ENCODE measurements at places on chromosomes 1 and 21.

DNA sequence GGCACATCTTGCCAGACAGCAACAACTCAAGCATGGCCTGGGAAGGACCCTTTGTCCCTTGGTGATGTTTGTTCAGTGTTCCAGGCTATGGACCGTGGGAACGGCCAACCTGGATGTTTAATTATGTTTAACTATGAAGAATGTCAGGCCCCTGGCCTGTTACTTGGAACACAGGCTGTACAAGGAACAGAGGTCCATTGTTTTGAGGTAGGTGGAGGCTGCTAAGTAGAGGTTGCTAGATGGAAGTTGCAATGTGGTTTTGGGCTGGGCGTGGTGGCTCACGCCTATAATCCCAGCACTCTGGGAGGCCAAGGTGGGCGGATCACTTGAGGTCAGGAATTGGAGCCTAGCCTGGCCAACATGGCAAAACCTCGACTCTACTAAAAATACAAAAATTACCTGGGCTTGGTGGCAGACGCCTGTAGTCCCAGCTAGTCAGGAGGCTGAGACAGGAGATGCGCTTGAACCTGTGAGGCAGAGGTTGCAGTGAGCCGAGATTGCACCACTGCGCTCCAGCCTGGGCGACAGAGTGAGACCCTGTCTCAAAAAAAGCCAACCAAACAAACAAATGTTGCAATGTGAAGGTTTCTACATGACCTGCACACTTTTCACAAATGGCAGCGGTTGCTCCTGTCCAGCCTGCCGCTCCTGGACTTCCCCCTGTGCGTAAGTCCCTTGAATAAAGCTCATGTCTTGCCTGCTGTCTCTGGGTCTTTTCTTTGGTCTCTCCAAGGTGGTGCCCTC, 2.5 kb upstream of the LEFTY1 start:
- no peak for DNase-seq

DNA sequence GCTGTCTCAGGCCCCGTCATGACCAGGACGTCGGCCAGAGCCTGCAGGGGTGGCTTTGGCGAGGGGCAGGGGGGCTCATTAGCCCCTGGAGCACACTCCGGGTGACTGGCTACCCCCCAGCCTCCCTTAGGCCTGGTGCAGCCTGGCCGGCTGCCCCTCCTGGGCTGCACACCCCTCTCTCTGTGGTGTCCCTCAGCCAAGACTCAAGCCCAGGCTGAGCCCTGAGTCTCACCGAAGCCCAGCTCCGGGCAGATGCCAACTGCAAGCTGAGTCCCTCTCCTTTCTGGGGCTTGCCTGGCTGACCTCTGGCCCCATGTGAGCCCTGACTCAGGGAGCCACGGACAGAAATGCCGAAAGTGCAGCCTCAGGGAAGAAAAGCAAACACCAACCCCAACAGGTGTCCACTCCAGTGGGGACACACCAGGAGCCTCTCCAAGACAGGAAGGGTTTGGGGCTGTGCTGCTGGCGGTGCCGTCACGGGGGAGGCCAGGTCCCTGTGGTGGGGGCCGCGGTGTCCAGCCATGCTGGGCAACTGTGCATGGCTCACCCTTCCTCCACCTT, 5.3 kb upstream of the IBA57 start:
- DNase-seq, result no peak

DNA sequence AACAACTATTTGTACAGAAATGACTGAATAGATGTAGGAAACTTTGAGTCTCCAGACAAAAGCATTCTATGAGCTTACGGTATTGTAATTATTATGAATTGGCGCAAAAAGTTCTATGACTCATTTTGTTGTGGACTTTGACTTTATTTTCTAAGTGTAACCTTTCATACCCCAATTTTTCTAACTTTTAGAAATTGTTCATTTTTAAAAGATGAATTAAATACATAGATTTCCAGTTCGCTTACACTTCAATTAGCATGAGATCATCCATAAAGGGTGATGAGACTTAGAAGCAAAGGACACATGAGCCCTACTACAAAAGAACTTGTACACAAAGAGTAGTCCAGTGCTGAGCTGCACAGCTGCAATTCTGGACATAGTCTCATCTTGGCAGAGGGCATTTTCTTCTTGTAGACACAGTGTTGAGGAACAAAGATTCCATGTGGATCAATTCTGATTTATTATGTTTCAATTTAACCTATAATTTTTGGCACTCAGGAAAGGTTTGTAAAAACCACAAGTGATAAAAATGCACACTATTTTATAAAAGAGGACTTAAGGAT, 431.1 kb downstream of the LRRIQ3 start:
- no peak for DNase-seq

- DNase-seq, result no peak
These were observed 36.9 kb downstream of the FGGY start for GRCh38 chr1:59333626-59334277.

DNA sequence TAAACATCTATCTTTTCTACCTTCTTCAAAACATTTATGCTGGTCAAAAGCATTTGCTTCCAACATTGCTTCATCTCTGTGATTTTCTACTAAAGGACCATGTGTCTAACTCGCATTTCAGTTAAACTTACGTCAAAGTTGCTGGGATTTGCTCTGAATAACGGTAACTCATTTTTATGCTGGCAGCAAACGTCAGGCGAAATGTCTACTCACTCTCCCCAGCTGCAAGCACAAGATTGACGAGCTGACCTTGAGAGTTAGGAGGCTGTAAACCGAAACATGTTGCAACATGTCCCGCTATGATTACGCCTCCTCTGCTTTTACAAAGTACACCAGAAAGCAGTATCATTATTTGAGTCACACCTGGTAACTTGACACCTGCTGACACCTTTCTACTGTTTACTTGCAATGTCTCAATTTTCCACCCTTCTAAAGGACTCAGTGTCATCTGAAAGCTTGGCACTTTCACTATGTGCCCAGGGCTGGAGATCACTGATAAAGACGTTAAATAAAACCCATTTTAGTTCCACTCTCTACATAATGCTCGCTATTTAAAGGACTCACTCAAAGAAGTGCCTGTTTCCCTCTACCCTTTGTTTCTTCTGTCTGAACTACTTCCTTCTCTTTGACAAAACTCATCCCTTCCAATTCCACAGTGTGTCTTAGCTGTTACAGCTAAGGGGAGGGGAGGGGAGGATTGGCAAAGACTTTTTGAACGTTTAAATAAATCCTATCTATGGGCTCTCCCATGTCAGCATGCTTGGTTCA, 111.9 kb downstream of the PTPN14 start:
- no peak for DNase-seq

- DNase-seq, result no peak
These were observed 117.4 kb downstream of the DMRTA2 start for GRCh38 chr1:50305808-50306207.

DNA sequence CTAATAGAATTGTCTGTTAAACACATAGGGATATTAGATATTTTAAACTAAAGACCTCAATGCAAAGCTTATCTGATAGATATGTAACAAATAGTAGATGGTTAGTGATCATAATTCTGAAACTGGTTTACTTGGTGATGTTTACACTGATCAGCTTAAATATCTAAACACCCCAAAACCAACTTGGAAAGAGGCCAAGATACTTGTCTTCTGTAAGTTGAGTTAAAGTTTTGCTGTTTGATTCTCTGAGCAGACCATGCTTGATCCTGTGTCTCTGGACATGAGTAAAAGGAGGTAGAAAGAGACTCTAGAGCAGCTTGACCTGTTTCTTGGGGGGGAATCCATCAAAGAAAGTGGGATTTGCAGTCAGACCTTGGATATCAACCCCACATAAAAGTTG, 107.5 kb downstream of the NEK7 start:
- no peak for DNase-seq

- peak; percentile 63 for DNase-seq
These were observed 4.1 kb downstream of the AXDND1 start for GRCh38 chr1:179369751-179370341.

GRCh38 chr1:176786274-176786673, 323.3 kb downstream of the PAPPA2 start:
- DNase-seq, result no peak

DNA sequence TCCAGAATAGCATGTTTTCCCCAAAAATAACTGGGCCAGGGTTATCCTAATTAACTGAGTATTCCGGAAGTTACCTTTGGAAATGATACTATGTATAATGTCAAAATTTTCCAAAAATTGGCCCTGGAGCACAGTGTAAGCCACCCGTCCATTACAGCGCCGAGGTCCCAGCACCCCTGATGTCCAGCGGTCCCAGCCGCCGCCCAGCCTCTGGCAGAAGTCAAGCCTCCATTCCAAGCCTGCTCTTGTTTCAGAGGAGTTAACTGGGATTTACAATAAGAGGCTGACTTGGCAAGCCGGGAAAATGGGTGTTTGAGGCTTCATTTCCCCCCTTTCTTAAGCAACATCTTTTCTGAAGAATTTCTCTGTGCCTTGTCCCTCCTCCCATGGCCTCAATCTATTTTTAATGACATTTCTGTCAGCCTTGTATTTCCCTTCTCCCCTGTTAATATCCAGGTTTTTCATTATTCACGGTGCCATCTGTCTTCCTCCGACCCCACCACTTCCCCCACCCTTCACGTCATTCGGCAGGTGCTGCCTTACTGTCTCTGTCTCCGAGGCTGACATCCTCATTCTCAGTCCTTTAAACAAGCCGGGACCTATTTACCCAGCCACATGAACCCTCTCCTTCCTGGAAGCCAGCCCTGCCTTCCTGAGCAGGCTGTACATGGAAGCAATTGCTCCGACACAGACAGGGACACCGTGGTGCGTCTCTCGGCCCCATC, 490.9 kb downstream of the NPHP4 start:
- no peak for DNase-seq

- no peak for DNase-seq
These were observed 23.3 kb downstream of the KCNN3 start for GRCh38 chr1:154846565-154847442.

DNA sequence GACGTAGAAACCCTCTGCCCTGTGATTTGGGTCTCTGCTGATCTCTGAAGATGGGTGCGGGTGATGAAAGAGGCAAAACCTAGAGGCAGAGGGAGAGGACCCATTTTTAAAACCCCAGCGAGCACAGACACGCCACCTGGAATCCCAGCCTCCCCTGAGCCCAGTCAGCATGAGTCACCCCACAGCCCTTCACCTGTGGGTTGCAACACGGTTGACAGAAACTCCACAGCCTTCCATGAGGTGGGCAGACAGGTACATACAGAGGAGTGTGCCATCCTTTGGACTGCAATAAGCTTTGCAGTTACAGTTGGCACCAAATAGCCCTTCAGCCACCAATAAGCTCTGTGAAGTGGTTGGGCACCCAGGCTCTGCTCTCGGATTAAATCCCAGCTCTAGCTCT, 2.1 kb upstream of the GRHL3 start:
- DNase-seq, result no peak

- no peak for DNase-seq
These were observed 95.2 kb downstream of the TPTE start for GRCh38 chr21:10616535-10616934.

- DNase-seq, result no peak
These were observed 19.8 kb downstream of the SERINC2 start for GRCh38 chr1:31432592-31433395.

GRCh38 chr1:20194224-20194623, 7.9 kb upstream of the PLA2G2C start:
- DNase-seq, result no peak

DNA sequence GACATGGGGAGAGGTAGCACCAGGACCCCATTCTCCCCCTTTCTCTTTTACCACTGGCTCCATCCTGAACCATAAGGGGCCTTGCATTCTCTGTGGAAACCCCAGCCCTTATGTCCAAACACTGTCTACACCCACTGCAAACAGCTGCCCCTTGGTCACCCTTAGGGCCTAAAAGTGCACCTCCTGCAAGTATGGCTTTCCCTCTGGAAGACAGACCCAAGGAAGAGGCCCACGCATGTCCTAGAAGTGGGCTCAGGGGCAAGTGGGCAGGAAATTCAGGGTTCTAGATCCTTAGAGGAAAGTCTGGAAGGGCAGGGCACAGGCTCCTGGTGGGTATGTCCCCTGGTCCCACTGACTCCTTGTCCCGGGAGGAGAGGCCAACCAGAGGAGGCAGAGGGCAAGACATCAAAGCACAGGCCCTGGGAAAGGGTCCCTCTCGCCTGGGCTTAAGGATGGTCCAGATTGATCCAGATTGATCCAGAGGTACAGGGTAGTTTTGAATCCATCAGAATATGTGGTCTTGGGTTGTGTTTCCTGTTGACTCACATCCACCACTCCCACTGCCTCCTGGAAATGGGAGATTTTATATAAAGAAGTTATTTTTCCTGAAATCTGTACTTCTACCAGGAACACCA, 150.9 kb downstream of the GRIK3 start:
- DNase-seq, result no peak

- DNase-seq, result peak; percentile 54
These were observed 9.6 kb downstream of the RAB42 start for GRCh38 chr1:28601696-28602095.

- no peak for DNase-seq
These were observed 57.8 kb upstream of the RAVER2 start for GRCh38 chr1:64686828-64687724.

DNA sequence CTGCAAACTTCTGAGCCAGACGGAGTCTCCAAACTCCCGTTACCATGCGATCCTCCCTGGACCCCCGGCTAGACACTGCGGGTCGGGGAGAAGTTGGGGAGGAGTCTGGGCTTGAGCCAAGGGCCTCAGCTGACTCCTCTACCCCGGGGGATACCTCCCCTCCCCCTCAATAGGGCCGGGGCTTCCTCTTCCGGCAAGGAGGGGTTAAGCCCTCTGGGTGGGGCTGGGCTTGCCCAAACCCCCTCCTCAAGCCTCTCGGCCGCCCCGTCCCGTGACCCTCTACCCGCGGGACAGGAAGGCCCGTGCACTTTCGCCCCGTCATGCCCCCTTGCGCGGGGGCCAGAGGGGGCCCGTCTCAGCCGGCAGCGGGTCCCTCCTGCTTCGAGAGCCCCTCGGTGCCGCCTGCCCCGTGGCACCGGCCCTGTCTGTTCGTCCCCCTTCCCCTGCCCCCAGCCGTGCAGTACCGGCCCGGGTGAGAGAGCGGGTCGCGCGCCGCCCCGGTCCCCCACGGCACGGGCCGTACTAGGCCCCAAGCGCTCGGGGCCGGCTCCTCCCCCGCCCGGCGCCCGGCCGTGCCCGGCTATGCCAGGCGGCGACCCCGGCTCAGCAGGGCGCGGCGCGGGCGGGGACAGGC, 652 bp downstream of the ARL8A start:
- no peak for DNase-seq

DNA sequence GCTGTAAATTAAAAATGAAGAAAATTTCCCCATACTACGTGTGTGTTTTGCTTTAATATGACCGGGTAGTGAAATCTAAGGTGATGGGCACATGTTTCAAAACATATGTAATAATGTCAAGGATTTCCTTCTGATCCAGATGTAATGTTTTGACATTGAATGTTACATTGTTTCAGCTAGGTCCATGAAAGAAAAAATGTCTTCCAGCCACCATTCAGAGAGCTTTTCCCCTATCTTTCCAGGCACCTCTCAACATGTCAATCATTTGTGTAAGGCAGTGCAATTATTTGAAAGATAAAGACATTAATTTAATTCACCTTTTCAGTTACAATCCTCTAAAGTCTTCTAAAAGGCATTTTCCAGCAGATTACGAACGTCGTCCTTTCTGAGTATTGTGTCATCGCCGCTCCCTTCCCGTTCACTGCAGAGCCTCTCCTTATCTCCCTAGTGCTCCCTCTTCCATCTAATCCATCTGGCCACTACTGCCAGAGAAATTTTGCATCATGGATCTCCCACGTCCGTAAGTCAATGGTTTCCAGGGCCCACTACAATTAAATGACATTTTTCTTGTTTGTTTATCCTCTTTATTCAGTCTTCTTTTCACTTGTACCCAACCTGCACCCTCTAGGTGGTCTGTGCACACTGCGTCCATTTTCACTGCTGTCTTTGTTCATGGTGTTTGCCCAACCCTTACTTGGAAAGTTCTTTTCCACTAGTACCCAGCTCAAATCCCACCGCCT, 1.3 kb upstream of the VAMP3 start:
- no peak for DNase-seq
